H9 (cell line): ENCODE measurements at places on chromosomes 5 and 9. TPM values are rescaled to one million over a fixed set of nuclear protein-coding genes. Genes with fewer than 3 reads are reported as not detected.
A peak's percentile ranks its signal among the peaks of the same experiment; 100 is the strongest.

GRCh38 chr9:114178756-114179450, 23.6 kb downstream of the COL27A1 start:
- H3K36me3 ChIP-seq = no peaks in the 10 kb centered on the region
- no peak overlapping the region for H3K27ac ChIP-seq
- no peaks in the 10 kb centered on the region for H3K4me1 ChIP-seq
- no peaks in the 10 kb centered on the region for H3K27me3 ChIP-seq
- no peak overlapping the region for H3K4me3 ChIP-seq
- DNase-seq = no peak

- H3K4me1 ChIP-seq = no peaks in the 10 kb centered on the region; the same call in 1 of the 2 replicates
- no peaks in the 10 kb centered on the region for H3K27me3 ChIP-seq
- no peak overlapping the region for H3K27ac ChIP-seq
- no peaks in the 10 kb centered on the region; the same call in 2 of the 3 replicates for H3K36me3 ChIP-seq
- H3K4me3 ChIP-seq = no peak overlapping the region
- no peak for DNase-seq
Measured at GRCh38 chr5:10482791-10483530, 41.3 kb downstream of the ROPN1L start.

Gene CAVIN4
- total RNA-seq = 6.8 and 7.3 TPM in 2 replicates

DNA sequence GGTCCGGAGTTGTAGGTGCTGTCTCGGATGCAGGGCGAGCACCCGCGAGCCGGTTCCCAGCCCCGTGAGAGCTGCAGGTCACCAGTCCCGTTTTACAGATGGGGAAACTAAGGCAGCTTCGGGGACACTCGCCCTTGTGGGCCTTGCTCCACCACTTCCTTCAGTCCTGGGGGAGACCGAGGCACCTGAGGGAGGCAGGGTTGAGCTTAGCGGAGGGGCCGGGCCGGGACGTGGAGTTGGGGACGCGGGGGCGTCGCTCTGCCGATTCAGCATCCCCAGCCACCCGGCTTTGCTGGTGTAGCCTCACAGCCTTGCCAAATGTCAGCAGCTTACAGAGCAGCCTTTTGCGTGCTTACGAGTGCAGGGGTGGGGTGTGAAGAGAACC, 530 bp downstream of the BBLN start:
- H3K36me3 ChIP-seq = peaks cover 5% of the 10 kb centered on the region; the same call in 1 of the 3 replicates
- no peak overlapping the region for H3K27ac ChIP-seq
- peak overlapping the region; percentile 82 for H3K4me3 ChIP-seq
- H3K4me1 ChIP-seq = no peaks in the 10 kb centered on the region; the same call in 1 of the 2 replicates

DNA sequence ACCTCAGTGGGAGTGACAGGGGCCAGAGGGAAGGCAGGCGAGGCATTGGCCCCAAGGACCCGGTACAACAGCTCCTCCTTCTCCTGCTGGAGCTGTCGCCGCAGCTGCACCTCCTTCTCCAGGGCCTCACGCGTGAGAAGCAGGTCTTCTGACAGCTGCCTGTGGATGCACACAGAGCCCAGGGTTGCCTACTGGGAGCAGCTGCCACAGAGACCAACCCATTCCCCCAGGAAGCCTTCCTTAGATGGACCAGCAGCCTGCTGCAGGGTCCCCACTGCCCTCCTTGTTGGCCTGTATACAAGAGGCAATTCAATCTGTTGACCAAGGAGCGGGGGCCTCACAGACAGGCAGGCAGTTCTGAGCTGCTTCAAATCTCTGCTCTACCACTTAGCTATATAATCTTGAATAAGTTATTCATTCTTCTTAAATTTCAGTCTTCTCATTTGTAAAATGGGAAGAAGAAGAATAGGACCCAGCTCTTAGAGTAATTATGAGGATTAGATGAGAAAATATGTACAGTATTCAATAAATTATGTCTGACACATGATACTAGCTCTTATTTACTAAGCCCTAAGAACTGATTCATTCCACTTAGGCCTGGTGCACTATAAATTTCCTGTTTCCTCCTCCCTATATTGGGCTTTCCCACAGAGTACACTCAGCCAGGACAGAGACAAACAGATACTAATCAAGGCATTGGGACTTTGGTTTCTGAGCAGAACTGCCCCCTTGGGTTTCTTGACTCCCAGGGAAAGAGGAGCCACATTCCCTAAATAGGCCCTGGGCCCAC, 26.1 kb upstream of the ANXA6 start:
- peaks cover 3% of the 10 kb centered on the region; the same call in 1 of the 2 replicates for H3K4me1 ChIP-seq
- no peaks in the 10 kb centered on the region for H3K27me3 ChIP-seq
- DNase-seq = no peak
- H3K36me3 ChIP-seq = no peaks in the 10 kb centered on the region
- H3K4me3 ChIP-seq = no peak overlapping the region

Gene OTP
- total RNA-seq = not detected in 2 replicates
